Hematopoietic multipotent progenitor cell treated with erythropoietin and hydrocortisone succinate and interleukin-3 and kit ligand, for 4 days (in vitro differentiated cells): ENCODE measurements at places on chromosomes 1 and 21.

DNA sequence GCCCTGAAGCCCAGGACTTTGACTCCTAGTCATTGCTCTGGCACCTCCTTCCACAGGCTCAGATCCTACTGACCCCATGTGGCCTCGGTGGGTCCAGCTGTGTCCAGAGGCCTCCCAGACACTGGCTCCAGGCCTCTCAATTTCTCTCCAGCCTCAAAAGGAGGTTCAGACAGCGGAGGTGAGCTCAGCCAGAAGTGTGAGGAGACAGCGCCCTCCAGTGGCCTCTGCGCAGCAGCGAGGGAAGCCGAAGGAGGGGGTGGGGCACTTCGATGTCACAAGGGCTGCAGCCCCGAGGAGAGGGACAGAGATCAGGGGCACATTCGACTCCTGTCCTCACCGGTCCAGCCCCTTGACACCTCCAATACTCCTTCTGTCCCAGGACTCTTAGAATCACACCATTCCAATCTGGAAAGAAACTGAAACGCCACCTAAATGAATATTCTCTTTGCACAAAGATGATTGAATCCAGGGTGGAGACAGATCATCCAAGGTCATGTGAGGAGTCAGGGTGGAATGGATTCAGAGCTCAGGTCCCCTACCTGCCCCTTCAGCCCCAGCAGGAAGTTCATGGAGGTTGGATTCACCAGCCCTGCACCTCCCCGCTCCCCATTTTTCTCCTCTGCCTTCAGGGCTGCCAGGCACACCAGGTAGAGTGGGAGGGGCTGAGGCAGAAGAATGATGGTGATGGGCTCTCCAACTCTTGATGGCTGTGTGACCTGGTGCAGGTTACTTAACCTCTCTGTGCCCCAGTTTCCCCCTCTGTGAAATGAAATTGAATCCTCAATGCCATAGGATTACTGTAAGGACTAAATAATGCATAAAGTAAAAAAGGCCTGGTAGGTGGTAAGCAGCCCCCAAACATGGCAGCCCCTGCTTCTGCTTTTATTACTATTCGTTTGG is 34.8 kb upstream of the ZBTB40 start:
- peak; percentile 86 for DNase-seq

DNA sequence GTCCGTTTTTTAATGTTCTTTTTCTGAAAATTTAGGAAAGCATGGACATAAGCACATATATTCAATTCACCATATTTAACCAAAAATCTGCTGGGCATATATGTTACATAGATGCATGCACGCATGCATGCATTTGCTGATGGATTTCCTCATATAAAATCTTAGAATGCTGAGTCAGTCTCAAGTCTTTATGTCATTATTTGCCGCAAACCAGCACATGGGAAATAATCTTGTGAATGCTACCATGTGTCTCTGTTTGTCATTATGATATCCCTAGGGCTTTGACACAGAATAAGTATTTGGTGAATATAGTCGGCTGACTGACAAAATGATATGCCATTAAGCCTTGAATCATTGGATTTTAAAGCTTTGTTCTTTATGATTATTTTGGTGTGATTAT is 776.5 kb downstream of the KCNT2 start:
- no peak for DNase-seq

GRCh38 chr1:209431813-209432442 is 151.6 kb upstream of the CAMK1G start:
- DNase-seq = no peak

- DNase-seq = no peak
These were observed 24.8 kb downstream of the CSF1 start for GRCh38 chr1:109935451-109935900.

- DNase-seq = no peak
These were observed 43.0 kb downstream of the TMEM53 start for GRCh38 chr1:44631333-44631646.
